ENCODE measurements at places on chromosomes 5 and 9.

- no peak for DNase-seq
Observed at GRCh38 chr9:92680166-92681119, 10.5 kb upstream of the IPPK start.

DNA sequence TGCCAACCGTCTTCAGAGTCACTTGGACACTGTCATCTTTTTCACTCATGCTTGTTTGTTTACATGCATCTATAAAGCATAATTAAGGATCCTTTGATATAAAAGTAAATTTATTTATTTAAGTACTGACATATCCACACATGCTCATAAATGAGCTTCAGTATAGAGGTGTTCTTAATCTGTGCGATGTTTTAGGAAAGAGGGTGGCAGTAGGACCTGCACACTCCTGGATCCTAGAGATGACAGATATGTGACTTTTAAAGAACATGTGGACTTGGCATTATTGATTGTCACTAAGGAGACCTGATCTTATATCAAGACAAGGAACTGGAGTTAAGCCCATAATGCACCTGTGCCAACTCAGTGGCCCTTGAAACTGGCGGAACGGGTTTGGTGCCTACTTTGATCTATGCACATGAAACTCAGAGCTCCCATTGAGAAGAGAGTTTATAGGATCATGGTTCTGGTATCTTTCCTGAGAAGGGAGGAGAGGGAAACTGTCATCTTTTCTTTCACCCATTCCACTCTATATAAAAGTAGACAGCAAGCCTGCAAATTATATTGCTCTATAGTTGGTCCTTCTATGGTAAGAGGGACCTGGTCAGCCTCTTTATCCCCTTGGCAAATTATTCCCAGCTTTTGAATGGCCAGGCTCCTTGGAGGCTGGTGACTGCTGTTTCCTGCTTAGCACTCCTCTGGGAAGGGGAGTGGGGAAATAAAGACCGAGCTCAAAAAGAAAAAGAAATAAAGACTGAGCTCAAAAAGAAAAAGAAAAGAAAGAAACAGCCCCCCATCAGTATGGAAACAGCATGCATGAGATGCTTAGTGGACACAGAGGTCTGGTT is 57.8 kb upstream of the LIFR start:
- DNase-seq, result no peak

- no peak for DNase-seq
Observed at GRCh38 chr9:81705578-81705977, 16.2 kb upstream of the TLE1 start.

GRCh38 chr5:118678746-118679145 is 309.6 kb downstream of the DTWD2 start:
- DNase-seq, result no peak

DNA sequence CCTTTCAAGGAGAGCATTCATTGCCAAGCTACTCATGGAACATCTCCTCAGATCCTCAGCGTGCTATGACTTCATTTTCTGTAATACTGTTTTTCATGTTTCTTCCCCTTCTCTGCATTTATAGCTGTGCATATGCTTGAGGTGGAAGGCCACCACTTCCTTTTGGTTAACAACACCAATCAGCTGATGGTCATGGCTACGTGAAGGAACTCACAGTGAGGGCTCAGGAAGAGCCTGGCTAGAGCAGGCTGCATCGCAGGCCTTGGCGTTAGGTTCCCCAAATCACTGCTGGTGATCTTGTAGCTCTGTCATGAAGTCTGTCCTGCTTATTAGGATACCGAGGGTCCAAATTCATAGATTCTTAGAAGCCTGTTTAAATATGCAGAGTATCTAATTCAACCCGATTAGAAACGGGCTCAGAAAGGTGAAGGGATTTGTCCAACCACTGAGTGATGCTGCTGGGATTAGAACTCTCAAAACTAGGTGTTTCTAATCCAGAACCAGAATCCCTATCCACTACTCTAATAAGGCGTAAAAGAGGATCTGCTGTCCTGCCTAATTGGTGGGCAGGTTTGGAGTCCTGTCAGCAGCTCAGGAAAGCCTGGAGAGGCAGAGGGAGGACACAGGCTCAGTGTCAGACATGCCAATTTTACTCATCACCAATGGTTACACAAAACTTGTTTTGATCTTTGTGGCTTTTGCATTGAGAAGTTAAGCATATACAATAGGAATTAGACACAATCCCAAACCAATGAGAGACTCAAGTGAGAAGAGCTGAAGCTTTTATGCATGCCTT is 7.5 kb downstream of the SYK start:
- DNase-seq, result no peak

DNA sequence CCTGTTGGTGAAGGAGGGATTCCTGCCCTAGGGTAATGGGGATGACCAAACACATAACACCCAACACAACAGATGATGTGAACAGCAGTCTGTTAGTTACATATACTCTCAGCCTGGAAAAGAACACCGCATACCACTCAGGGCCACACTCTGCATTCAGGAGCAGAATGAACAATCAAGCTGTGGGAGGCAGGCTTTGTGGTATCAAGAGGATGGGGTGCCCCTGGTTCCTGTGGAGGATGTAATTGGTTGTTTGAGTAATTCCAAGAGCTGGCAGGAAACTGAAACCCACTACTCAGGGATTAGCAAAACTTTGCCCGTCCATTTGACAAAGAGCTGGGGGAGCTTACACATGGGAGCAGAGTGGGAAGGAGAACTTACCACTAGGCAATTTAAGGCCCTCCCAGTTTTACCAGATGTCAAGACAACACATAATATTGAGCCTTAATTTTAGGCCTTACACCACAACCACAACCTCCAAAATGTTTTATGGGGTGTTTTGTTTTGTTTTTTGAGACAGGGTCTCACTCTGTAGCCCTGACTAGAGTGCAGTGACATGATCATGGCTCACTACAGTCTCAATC is 15.6 kb upstream of the PRKAA1 start:
- no peak for DNase-seq

- no peak for DNase-seq
Observed at GRCh38 chr9:132585954-132586829, 3.8 kb downstream of the BARHL1 start.

DNA sequence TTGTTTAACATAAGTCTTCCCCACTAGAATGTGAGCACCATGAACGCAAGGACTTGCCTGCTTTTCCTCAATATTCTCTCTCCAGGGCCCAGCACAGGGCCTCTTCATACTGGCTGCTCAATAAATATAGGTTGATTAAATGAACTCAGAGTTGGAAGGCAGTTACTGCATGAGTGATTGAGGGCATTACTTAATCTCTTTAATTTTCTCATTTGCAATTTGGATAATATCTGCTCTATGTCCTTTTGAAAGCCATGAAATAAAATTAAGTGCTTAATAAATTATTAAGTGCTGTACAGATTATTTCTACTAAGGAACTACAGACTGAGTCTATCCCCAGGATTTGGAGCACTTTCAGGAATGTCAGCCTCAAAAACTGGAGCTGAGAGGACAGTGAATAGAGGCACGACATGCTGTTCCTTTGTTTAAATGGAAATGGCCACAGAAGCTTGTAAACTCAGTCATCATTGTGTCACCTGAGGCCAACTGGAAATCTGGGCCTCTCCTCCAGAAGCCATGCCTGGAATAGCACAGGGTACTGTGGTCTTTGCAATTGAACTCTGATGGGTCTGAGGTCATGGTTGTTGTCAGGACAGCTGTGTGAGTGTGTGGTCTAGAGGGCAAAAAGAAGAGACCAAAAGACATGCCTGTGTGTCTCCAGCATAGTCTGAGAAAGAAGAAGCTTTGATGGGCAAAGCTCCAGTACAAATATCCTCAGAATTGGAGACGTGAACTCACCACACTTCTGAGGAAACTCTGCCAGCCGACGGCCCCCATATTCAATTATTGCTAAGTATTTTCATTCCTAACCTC is 86.1 kb downstream of the SH3TC2 start:
- DNase-seq, result peak; percentile 61

GRCh38 chr5:137695651-137696428 is 40.0 kb downstream of the KLHL3 start:
- DNase-seq, result no peak

DNA sequence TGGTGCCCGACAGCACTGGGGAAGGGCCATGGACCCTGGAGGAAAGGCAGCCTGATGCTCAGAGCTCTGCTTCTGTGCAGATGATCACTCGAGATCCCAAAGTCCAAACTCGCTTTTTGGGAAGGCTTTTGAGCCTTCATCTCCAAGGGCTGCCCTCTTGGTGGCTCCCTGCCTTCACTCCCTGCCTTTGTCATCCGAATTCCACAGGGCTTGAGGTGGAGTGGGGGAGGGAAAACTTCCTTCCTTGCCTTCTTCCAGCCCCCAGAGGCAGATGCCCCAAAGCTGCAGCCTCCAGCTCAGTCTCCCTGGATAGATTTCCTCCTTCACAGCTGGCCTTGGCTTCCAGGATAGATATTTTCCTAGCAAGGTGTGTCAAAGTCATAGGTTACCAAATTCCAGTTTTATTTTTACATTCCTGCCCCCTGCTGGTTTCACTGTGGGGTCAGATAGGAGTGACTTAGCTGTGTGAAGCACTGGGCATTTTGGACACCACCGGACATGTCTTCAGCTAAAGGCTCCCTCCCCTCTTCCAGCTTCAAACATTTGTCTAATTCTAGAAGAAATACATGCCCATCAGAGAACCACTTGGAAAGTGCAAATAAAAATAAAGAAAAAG is 268.2 kb downstream of the HSPA4 start:
- peak; percentile 67 for DNase-seq

DNA sequence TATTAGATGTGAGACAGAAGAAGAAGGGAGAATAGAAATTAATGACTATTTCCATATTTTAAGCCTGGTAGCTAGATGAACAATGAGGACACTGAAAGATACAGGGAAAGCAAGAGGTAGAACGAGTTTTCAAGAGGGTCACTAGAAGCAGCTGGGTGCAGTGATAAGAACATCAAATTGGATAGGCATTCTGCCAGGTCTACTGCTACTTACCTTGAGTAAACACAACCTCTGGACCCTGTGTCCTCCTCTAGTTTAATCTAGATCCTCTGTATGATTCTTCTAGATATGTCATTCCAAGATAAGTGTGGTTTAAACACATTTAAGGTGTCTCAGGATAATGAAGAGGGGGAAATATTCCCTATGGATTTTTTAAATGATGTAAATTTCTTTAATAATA is 31.2 kb downstream of the OTP start:
- no peak for DNase-seq

DNA sequence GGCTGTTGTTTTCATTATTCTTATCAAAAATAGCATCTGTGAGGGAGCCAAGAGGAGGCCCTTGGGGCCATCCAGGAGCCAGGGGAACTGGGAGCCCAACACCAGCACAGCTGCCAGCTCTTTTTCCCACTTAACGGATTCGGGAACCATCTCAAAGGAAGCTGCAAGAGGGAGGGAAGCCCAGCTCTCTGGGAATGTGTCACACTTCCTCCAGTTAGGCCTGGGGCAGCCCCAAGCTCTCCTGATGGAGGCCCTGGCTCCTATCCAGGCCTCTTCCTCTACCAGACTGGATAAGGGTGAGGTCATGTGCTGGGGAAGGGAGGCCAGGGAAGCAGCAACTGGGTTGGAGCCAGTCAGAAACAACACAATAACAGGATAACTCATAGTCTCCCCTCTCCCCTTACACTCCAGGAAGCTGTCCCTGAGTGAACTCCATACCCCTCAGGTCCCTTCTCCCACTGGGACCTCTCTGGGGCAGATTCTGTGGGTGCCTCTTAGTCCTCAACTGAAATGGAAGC is 12.7 kb downstream of the CSF2 start:
- DNase-seq, result peak; percentile 13

- DNase-seq, result no peak
Observed at GRCh38 chr9:137461316-137461662, 2.2 kb upstream of the NSMF start.

DNA sequence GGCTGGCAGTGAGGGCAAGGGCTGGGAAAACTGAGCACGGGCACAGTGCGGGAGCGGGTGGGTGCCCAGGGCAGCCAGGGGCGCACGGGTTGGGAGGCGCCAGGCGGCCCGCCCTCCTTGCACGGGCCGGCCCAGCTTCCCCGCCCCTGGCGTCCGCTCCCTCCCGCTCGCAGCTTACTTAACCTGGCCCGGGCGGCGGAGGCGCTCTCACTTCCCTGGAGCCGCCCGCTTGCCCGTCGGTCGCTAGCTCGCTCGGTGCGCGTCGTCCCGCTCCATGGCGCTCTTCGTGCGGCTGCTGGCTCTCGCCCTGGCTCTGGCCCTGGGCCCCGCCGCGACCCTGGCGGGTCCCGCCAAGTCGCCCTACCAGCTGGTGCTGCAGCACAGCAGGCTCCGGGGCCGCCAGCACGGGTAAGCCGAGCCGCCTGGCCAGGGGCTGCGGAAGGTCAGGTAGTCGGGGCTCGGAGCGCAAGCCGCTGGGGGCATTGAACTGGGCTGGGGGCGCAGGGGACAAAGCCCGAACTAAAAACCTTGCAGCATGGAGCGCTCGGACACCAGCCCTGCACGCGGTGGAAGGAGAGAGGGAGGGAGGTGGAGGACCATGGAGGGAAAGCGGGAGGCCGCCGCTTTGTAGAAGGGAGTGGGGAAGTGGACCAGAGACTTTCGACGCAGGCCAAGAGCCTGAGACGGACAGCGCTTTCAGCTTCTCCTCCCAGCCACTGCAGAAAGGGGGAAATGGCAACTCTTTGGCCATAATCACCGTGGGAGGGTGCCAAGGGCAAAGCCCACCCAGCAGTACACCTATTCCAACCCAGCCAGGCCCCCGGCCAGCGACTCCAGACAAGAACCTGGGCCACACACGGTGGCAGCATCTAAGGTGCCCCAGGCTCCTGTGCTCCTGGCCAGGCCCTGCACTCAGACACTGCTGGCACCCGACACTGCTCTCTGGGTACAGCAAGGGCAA is at the start of gene TGFBI:
Gene TGFBI, plus strand, starts transcription at position 207 of the 961 bp plus-strand sequence. Its CDS starts 68 bp downstream, at position 275.
- peak; percentile 79 for DNase-seq

- DNase-seq, result no peak
Observed at GRCh38 chr9:113614843-113615648, 151.5 kb downstream of the RGS3 start.

DNA sequence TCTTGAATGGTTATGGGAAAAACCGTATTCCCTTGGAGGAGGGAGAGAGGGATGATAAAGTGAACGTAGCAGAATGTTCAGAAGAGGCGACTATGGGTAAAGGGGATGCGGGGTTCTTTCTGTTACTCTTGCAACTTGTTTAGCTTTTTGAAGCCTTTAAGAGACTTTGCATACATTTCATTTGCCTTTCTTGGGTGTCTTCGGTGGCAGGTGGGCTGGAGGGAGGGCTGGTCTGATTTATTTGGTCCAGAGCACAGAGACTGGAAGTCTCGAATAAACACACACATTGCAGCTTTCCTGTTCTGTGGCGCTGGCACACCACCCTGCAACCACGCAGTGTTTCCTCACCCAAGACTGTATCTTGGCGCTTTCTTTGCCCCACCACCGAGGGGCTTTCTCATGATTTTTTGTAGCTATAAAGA is 23.2 kb downstream of the TTF1 start:
- no peak for DNase-seq

DNA sequence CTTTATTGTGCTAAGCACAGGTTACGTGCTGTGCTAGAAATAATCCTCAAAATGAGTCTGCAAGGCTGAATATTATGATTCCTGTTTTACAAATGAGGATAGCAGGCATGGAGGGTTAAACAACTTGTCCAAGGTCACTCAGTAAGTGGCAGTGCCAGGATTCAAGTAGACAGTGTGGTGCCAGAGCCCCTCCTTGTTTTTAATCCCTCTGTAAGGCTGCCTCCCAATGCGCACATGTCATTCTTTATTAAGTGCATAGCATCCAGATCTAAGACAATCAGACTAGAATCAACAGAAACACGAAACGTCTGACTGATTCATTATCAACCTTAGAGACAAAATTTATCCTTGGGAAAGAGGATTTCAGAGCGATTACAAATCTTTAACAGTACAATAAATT is 199.6 kb downstream of the SMARCA2 start:
- DNase-seq, result no peak

- DNase-seq, result no peak
Observed at GRCh38 chr9:4588721-4589120, 73.4 kb upstream of the PLPP6 start.

- DNase-seq, result peak; percentile 26
Observed at GRCh38 chr9:134165357-134166315, 1.3 kb upstream of the RNU6ATAC start.

- DNase-seq, result peak; percentile 76
Observed at GRCh38 chr5:177982072-177982727, 13.8 kb downstream of the PROP1 start.
